Cardiac muscle cell (in vitro differentiated cells and primary cell): ENCODE measurements at places on chromosomes 1 and 21. TPM values are rescaled to one million over a fixed set of nuclear protein-coding genes. Genes with fewer than 3 reads are reported as not detected.

The AMY1B gene
- total RNA-seq, result not detected in 2 replicates

The SLC39A1 gene
- 75.8 and 83.4 TPM in 2 replicates for total RNA-seq

- no peaks in the 10 kb centered on the region for H3K27me3 ChIP-seq
- H3K36me3 ChIP-seq, result no peaks in the 10 kb centered on the region
- DNase-seq, result no peak
- no peak overlapping the region for H3K4me3 ChIP-seq
Measured at GRCh38 chr1:178258536-178258935, 164.6 kb downstream of the RASAL2 start.

GRCh38 chr1:235532360-235532759 lies 28.1 kb upstream of the B3GALNT2 start:
- no peaks in the 10 kb centered on the region for H3K27me3 ChIP-seq
- no peaks in the 10 kb centered on the region for H3K36me3 ChIP-seq
- no peak overlapping the region for H3K4me3 ChIP-seq
- no peak overlapping the region for H3K27ac ChIP-seq
- no peak for DNase-seq

DNA sequence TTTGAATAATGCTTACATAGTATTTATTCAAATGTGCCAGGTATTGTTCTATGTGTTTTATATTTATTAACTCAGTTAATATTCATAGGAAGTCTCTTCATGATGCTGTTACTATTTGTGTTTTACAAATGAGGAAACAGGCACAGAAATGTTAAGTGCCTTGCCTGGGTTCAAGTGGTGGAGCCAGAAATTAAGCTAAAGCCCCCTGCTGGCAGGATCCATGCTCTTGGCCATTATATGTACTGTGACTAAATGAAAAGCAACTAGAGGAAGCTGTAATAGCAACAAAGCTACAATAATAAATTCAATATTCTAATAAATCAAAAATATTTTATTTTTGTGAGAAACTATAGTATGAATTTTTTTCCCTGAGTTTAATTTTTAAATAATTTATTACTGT lies 30.0 kb downstream of the IARS2 start:
- peaks cover 7% of the 10 kb centered on the region for H3K4me1 ChIP-seq
- H3K27ac ChIP-seq, result no peak overlapping the region
- no peak for DNase-seq
- no peak overlapping the region for H3K4me3 ChIP-seq

- H3K27ac ChIP-seq, result no peak overlapping the region
- peaks cover 4% of the 10 kb centered on the region for H3K27me3 ChIP-seq
- no peak for DNase-seq
- H3K36me3 ChIP-seq, result no peaks in the 10 kb centered on the region
- no peak overlapping the region for H3K4me3 ChIP-seq
- H3K4me1 ChIP-seq, result no peaks in the 10 kb centered on the region
Measured at GRCh38 chr1:156874572-156875340, 14.1 kb downstream of the NTRK1 start.

DNA sequence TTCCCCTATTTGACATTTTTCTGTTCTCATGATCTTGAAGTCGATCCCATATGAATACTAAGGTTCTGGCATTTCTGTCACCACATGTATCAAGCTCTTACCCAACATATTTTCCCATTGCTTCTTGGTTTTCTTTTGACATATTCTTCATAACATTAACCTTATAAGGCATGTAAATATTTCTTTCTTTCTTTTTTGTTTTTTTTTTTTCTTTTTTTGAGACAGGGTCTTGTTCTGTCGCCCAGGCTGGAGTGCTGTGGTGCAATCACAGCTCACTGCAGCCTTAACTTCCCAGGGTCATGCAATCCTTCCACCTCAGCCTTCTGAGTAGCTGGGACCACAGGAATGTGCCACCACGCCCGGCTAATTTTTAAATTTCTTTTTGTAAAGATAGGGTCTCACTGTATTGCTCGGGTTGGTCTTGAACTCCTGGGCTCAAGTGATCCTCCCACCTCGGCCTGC lies 33.1 kb upstream of the ERRFI1 start:
- no peaks in the 10 kb centered on the region for H3K4me1 ChIP-seq
- no peak overlapping the region for H3K4me3 ChIP-seq
- no peak overlapping the region for H3K27ac ChIP-seq
- H3K36me3 ChIP-seq, result no peaks in the 10 kb centered on the region
- peak; percentile 85 for DNase-seq

DNA sequence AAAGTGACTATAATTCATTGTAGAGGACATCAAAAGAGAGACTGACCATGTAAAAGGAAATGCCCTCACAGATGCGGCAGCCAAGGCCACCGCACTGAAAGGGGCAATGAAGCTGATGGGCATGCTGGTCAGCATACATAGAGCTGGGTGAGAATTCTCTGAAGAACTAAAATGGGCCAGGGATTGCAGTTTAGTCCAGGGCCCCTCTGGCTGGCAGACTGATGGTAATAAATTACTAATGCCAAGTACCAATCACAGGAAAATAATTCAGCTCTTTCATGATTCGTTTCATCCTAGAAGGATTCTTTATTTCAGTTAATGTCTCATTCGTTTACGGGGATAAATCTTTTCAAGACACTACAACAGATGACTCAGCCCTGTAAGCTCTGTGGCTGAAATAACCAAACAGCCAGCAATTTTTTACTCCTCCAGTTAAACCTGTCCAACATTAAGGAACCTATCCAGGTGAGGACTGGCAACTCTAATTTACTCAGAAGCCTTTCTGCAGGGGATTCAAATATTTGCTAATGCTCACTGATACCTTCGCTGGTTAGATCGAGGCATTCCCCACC lies 56.9 kb upstream of the MAP1LC3C start:
- H3K4me1 ChIP-seq, result no peaks in the 10 kb centered on the region
- no peak overlapping the region for H3K27ac ChIP-seq
- H3K27me3 ChIP-seq, result no peaks in the 10 kb centered on the region
- H3K4me3 ChIP-seq, result no peak overlapping the region
- H3K36me3 ChIP-seq, result no peaks in the 10 kb centered on the region

DNA sequence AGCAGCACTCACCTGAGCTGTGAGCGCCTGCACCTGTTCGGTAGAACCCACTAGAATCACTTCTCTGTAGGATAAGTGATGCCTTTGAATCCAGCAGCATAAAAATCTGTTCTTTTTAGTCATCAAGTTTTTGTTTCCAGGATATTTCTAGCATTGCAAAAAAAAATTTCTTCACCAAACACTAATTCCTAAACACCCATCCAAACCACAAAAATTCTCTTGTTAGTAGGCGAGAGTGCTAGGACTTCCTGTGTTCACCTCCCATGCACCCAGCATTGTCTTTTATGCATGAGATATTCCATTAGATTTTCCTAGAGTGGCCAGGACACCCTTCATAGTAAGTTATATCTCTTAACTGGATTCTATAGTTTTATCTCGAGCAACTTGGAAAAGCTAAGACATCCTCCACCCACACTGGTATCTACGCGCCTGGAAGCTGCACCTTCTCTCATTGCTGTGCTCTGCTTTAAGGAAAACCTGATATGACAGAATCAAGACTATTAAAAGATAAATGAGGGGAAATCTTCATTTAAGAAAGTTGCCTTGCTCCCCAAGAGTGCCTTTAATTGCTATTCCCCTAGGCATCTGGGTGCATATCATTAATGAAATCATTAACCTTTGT lies 12.3 kb downstream of the SERTAD4 start:
- no peak overlapping the region for H3K4me3 ChIP-seq
- no peak for DNase-seq
- H3K4me1 ChIP-seq, result no peaks in the 10 kb centered on the region

- no peaks in the 10 kb centered on the region for H3K27me3 ChIP-seq
- DNase-seq, result peak; percentile 6
- no peak overlapping the region for H3K27ac ChIP-seq
- peaks cover 25% of the 10 kb centered on the region for H3K36me3 ChIP-seq
Measured at GRCh38 chr1:150352866-150353265, 11.1 kb upstream of the RPRD2 start.

DNA sequence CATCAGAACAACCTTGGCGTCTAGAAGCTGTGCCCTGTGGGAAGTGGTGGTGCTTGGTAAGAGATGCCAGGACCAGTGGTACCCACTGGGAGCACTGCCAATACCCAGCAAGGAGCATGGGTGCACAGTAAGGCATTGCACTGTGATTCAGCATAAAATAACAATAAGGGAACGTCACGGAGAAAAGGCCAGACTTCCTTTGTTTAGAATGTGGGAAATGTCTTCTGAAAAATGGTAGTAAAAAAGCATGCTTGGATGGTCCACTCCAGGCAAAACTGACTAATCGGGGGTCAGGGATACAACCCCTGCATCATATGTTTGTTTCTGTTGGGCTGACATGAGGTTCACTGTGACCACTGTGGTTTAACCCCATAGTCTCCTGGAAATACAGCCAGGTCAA lies 14.7 kb downstream of the METTL18 start:
- H3K4me3 ChIP-seq, result no peak overlapping the region
- H3K27me3 ChIP-seq, result no peaks in the 10 kb centered on the region

DNA sequence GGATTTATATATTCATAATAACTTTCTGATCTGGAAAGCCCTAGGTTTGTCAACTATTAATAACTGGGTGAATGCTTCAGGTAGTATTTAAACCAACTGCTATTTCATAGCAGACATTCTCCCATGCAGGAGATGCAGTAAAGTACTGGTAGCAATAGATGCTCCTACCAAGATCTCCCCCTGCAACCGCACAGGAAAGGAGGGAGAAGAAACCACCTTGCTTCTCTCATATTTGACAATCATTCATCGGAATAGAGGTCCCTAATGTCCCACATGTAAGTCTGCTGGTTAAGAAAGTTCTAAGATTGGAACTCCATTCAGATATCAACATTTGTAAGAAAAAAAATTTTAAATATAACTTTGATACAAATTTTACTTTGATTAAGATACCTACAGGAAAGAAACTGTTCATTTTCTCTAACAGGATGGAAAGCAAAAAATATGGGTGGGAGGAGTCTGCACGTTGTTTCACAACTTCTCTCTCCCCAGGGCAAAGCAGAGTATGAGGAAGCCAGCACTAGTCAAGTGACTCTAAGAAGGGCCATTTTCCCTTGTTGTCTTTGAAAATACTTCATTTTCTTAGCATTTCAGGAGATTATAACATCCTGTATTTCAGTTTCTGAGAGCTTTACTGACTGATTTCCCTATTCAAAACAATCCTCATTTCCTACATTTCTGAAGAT lies at the start of gene PYHIN1:
Gene PYHIN1, plus strand, starts transcription at position 498 of the 683 bp plus-strand sequence. CDS start 5,359 bp downstream, outside the sequence.
- no peaks in the 10 kb centered on the region for H3K4me1 ChIP-seq
- H3K4me3 ChIP-seq, result no peak within 1 kb of the TSS
- no peak within 1 kb of the TSS for H3K27ac ChIP-seq
- no peaks in the 10 kb centered on the region for H3K36me3 ChIP-seq
- H3K27me3 ChIP-seq, result no peaks in the 10 kb centered on the region

DNA sequence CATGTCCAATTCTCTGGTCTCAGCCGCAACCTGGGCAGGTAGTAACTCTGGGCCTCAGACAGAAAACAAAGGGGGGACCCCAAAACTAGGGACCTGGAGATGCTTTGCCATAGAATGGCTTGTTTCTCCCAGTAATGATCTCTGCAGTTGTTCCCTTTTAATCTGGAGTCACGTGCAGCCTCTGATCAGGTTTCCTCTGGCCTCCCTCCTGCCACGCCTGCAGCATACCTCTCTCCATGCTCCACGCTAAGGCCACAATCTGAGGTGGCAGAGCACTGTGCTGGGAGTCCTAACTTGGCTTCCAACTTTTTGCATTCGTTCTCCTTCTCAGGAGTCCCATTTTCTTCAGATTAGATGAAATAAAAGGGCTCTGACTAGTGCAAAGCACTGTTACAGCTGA lies 1.9 kb downstream of the PABPC4 start:
- peaks cover 21% of the 10 kb centered on the region for H3K4me1 ChIP-seq
- DNase-seq, result peak; percentile 14
- no peak overlapping the region for H3K27ac ChIP-seq

The ZMYM4 gene
- total RNA-seq, result 28.2 and 34.8 TPM in 2 replicates

The RIMKLA gene
- 8.1 and 14.9 TPM in 2 replicates for total RNA-seq

- H3K36me3 ChIP-seq, result no peaks in the 10 kb centered on the region
- no peak overlapping the region for H3K4me3 ChIP-seq
- no peaks in the 10 kb centered on the region for H3K4me1 ChIP-seq
- no peak overlapping the region for H3K27ac ChIP-seq
- DNase-seq, result no peak
- no peaks in the 10 kb centered on the region for H3K27me3 ChIP-seq
Measured at GRCh38 chr1:243801378-243801777, 48.7 kb downstream of the AKT3 start.

DNA sequence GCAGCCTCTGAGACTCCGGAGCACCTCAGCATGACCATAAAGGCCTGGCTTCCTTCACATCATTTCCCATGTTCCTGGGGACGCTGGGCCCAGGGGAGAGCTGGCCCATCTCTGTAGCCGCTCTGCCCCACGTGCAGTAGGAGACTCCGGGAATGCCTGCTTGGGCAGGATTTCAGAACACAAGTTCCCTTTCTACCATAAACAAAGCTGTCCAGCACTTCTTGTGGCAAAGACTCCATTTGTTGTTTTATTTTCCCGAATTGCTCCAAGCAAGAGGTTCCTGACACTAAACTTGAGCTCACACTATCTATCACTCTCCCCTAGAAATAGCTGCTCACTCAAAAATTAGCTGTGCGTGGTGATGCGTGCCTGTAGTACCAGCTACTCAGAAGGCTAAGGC lies 21.9 kb downstream of the CHD5 start:
- peaks cover 11% of the 10 kb centered on the region for H3K27me3 ChIP-seq
- no peak overlapping the region for H3K4me3 ChIP-seq
- no peaks in the 10 kb centered on the region for H3K36me3 ChIP-seq
- no peak overlapping the region for H3K27ac ChIP-seq
- no peak for DNase-seq

DNA sequence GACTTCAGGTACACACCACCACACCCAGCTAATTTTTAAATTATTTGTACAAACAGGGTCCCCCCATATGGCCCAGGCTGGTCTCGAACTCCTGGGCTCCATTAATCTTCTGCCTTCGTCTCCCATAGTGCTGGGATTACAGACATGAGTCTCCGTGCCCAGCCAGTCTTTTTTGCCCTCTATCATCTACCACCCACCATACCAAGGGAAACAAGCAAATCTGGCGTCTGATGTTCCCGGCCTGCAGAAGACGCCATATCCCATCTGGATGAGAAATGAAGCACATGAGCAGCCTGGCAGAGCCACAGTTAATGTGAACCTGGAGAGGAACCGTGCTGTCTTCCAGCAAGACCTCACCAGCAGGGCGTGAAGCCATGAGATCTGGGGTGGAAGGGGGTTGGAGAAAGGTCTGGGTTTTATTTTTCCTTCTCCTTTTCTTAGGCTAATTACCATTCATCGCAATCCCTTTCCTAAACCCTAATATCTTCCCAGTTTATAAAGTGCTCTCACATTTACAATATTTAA lies 1.8 kb upstream of the PRELP start:
- H3K36me3 ChIP-seq, result no peaks in the 10 kb centered on the region
- DNase-seq, result no peak
- no peaks in the 10 kb centered on the region for H3K27me3 ChIP-seq
- no peak overlapping the region for H3K27ac ChIP-seq

The MIXL1 gene
- total RNA-seq, result 3.7 and 5.4 TPM in 2 replicates

DNA sequence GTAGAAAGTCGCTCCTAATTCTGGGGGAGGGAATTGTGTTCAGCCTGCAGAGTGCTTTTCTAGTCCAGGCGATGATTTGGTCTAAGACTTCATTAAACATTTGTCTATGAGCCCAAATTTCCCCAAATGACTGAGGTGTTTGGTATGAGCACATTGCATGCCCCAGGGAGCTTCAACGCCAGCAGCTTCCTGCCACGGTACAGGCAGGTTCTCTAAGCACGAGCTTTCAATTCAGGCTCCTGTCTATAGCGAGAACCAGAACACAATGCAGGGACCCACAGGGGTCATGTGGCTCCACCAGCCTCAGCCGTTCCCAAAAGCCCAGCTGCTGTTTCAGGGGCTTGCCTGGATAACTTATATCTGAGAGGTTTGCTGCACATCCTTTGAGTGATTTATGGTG lies 34.1 kb upstream of the H6PD start:
- DNase-seq, result no peak
- H3K27me3 ChIP-seq, result peaks cover 82% of the 10 kb centered on the region
- no peaks in the 10 kb centered on the region for H3K36me3 ChIP-seq
- H3K27ac ChIP-seq, result no peak overlapping the region
- peaks cover 12% of the 10 kb centered on the region for H3K4me1 ChIP-seq

The CAPZB gene
- 86.2 and 127 TPM in 2 replicates for total RNA-seq
